Transverse colon (tissue), 4 donors: ENCODE measurements at places on chromosomes 12 and 14. TPM values are rescaled to one million over a fixed set of nuclear protein-coding genes. Genes with fewer than 3 reads are reported as not detected.

KLC1 gene
- 205 TPM for total RNA-seq

ZNF410 gene
- total RNA-seq = 33.2 TPM

RFLNA gene
- total RNA-seq = 19.1 TPM

KRT8 gene
- 2,425 TPM for total RNA-seq

DNA sequence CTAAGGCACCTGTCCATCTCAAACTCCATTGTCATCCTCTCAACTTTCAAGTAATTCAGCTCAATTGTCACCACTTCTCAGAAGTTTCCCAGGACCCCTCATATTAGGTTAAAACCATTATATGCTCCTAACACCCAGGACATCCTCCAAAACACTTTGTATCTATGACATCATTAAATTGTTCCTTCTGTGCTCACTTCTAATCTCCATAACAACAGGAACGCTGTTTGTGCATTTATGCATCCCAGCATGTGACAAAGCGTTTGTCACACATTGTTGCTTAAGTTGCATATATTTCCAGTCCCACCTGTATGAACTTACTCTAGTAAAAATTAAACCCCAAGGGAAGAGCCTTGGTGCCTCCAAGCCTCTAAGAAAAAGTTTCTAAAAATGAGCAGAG is 133.9 kb downstream of the TBX5 start:
- no peak overlapping the region for H3K27ac ChIP-seq
- H3K36me3 ChIP-seq = no peaks in the 10 kb centered on the region
- DNase-seq = no peak
- peaks cover 1% of the 10 kb centered on the region for H3K27me3 ChIP-seq
- no peaks in the 10 kb centered on the region for H3K4me1 ChIP-seq

DNA sequence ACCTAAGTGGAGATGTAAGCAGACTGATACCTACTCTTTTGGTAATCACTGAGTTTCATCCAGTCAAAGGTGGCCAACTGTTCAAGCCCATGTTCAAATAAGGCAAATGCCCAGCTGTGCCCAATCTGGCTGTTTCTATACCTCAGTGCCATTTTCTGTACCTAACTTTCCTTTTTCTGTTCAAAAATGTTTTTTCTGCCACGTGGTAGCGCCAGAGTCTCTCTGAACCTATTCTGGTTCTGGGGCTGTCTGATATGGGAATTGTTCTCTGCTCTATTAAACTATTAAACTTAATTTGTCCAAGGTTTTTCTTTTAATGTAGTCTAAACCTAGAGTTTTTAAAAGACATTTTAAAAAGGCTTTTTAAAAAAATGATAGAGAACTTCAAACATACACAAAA is 391.2 kb downstream of the NOVA1 start:
- no peak overlapping the region for H3K27ac ChIP-seq
- H3K27me3 ChIP-seq = peaks cover 21% of the 10 kb centered on the region
- H3K4me3 ChIP-seq = no peak overlapping the region
- no peak for DNase-seq
- no peaks in the 10 kb centered on the region for H3K36me3 ChIP-seq

- DNase-seq = no peak
- H3K27ac ChIP-seq = no peak overlapping the region
- H3K36me3 ChIP-seq = no peaks in the 10 kb centered on the region
- H3K4me3 ChIP-seq = no peak overlapping the region
- no peaks in the 10 kb centered on the region for H3K27me3 ChIP-seq
Measured at GRCh38 chr12:94699801-94700200, 49.4 kb upstream of the TMCC3 start.
